GM12864 (cell line): ENCODE measurements at places on chromosomes 1 and 21.

GRCh38 chr1:154414606-154415005 is 9.5 kb downstream of the IL6R start:
- DNase-seq, result no peak

GRCh38 chr1:39727932-39728317 is 10.8 kb upstream of the PPIE start:
- DNase-seq, result no peak

DNA sequence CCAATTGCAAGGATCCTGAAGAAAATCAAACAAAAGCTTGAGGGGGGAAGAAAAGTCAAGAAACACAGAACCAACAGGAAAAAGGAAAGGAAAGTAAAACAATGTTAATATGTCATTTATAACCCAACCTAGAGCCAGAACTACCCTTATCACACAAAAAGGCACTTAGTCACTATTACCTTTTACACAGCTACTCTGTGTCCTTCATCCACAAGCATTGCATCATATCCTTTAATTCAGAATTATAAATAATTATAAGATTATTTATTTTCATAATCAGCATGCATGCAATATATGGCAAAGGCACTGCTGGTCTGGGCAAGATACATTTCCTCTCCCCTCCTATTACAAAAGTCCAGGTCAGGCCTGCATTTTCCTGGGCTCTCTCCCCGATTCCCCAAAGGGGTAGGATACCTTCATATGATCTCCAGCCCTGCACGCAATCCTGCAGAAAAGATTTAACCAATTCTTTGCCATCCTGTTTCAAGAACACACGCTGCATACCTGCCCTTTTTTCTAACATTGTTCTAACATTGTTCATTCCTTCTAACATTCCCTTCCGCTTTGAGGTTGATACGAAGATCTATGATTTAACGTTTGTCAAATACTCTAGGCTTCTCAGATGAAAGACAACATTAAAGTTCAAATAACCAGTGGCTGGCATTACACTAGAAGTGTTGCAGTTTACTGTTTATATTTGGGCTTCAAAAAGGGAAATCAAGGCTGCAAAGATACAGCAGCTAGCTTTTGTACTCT is 4.3 kb downstream of the PTPN14 start:
- DNase-seq, result no peak

- no peak for DNase-seq
Observed at GRCh38 chr1:103365860-103366569, 159.5 kb upstream of the RNPC3 start.

DNA sequence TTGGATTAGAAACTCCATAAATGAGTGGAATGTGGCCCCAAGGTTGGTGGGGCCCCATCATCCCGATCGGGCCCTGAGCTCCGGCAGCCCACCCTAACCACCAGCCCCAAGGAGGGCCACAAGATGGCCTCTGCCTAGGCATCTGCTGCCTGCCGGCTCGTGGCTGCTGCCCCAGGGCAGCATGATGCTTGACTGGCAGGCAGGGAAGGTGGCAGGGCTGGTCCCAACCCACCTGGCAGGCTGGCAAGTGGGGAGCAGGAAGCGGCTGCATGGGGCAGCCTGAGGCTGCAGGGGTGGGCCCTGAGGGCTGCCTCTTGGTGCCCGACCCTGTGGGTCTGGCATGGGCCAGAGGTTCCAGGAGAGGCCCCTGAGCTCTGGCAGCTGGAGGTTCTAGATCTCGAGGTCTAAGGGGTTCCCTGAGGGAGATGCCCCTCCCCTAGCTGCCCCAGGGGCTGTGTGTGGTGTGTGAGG is 760 bp upstream of the GJC2 start:
- no peak for DNase-seq

DNA sequence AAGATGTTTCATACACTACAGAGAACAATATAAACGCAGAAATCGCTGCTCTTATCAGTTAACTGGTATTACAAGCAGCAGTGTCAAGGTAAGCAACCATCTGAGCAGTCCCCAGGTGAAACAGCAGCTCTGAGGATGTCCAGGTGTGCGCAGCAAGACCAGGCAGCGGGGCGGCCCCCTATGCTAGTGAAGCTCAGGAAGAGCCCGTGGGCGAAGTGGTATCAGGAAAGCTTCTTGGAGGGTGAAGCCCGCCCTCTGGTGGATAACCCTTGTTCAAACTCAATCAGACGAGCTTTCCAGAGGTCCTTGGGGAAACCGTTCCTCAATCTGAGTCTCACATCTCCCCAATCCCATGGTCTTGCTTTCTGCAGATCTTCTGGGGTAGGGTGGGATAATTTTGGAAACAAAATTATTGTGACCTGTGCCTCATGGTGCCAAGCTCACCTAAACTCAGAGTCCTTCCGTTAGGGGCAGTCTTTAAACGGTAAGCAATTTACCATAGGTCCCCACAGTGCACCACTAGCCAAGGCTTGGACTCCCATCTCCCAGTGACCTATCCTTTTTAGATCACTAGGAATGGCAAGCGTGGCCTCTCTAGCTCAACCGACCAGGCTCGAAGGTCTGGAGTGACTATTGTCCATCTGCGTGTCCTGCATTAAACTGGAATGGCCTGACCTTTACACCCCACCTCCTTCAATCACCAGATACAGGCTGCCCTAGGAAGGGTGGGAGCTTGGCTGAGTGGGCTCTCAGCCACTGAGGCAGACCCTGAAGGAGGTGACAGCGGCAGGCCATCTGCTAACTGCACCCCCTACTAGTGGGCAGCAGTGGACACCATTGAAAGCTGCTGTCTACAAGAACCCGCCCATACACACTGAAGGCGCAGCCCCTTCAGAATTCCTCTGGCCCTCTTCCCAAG is 13.6 kb upstream of the FAM110D start:
- DNase-seq, result peak; percentile 55

DNA sequence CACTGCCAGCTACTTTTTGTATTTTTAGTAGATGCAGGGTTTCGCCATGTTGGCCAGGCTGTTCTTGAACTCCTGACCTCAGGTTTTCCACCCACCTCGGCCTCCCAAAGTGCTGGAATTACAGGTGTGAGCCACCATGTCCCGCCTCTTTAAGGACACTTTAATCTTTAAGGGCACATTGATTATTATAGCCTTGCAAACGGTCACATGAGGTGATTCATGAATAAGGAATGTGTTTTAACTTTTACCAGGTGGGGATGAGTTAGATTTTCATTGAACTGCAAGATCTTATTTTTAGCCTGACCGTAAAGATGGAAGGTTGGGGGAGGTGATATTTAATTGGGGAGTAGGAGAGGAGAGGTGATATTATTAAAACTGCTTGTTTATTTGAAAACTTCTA is 61.9 kb downstream of the TBCE start:
- DNase-seq, result no peak
